ENCODE measurements at places on chromosomes 4 and X.

GRCh38 chr4:23877758-23878229, 12.1 kb downstream of the PPARGC1A start:
- DNase-seq = no peak

DNA sequence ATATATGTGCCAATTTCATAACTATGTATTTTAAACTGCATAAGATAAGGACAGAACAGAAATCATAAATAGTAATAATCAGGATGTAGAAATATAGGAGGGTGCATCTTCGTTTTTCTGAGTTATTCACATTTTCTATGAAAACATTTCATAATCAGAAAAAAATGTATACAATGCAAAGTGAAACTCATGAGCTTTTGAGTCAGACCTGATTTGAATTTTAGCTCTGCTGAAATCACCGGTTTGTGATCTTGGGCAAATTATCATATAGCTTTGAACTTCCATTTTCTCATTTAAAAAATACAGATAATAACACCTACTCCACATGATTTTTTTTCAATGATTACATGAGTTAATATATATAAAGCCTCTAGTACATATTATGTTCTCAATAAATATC, 106.9 kb downstream of the KDR start:
- no peak for DNase-seq

GRCh38 chrX:39955625-39956024, 142.1 kb downstream of the BCOR start:
- DNase-seq = peak; percentile 40

GRCh38 chr4:3440011-3440410, 1.8 kb upstream of the HGFAC start:
- no peak for DNase-seq

Data from activated CD4-positive, alpha-beta T cell treated with anti-CD3 and anti-CD28 coated beads, Interleukin-2, Interleukin-6, amounts not matched to agents 100 ng/mL and 50 ng/mL, durations not matched to agents 16 hours and 8 hours (primary cell).